ENCODE measurements at places on chromosomes 7 and 10.
A peak's percentile ranks its signal among the peaks of the same experiment; 100 is the strongest.

DNA sequence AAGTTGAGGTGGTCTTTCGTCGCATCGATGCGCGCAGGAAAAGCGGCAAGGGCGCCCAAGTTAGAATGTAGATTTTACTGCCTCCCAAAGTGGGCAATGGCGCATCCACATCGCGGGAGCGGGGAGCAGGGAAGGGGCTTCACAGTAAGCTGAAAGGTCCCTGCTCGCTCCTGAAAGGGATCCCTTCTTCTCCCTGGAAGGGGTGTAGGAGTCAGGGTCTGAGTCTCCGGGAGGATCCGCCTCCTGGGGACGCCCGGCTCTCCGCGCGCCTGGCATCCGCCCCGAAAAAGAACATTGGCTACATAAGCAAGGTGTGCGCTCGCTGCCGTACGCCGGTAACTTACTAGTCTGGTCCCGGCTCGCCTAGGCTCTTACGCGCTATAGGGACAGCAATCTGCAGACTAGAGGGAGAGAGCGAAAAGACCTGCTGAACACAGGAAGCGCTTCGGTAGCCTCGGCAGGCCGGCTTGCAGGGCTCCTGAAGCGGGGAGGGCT lies 804 bp downstream of the UNC5B start:
- no peak overlapping the region for H3K27ac ChIP-seq
- H3K4me1 ChIP-seq, result peaks cover 41% of the 10 kb centered on the region
- peak; percentile 42 for DNase-seq
- H3K27me3 ChIP-seq, result peaks cover 7% of the 10 kb centered on the region
- no peak overlapping the region for H3K4me3 ChIP-seq

- H3K27ac ChIP-seq, result no peak overlapping the region
- peak overlapping the region; percentile 90 for H3K4me3 ChIP-seq
- no peak for DNase-seq
- peaks cover 3% of the 10 kb centered on the region for H3K4me1 ChIP-seq
Observed at GRCh38 chr7:87628780-87629569, 777 bp downstream of the RUNDC3B start.

- H3K36me3 ChIP-seq, result no peaks in the 10 kb centered on the region
- H3K27me3 ChIP-seq, result no peaks in the 10 kb centered on the region
- H3K4me1 ChIP-seq, result no peaks in the 10 kb centered on the region
- H3K27ac ChIP-seq, result no peak overlapping the region
- no peak for DNase-seq
Observed at GRCh38 chr10:58158806-58159205, 108.9 kb downstream of the IPMK start.

- H3K36me3 ChIP-seq, result no peaks in the 10 kb centered on the region
- peaks cover 12% of the 10 kb centered on the region for H3K4me1 ChIP-seq
- no peaks in the 10 kb centered on the region for H3K27me3 ChIP-seq
- H3K4me3 ChIP-seq, result no peak overlapping the region
- DNase-seq, result no peak
Observed at GRCh38 chr10:62759599-62760175, 44.8 kb upstream of the ADO start.

GRCh38 chr7:31933481-31933880 lies 136.7 kb downstream of the PDE1C start:
- no peaks in the 10 kb centered on the region for H3K4me1 ChIP-seq
- no peak overlapping the region for H3K27ac ChIP-seq
- no peaks in the 10 kb centered on the region for H3K36me3 ChIP-seq
- H3K4me3 ChIP-seq, result no peak overlapping the region

DNA sequence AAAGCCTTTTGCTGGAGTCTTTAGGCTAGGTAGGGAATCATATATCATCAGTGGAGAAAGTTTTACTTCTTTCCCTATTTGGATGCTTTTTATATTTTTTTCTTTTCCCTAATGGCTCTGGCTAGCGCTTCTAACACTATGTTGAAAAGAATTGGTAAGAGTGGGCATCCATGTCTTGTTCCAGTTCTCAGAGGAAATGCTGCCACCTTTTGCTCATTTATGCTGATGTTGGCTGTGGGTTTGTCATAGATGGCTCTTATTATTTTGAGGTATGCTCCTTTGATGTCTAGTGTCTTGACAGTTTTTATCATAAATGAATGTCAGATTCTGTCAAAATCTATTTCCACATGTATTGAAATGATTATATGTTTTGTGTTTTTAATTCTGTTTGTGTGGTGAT lies 1544.1 kb downstream of the REEP3 start:
- no peak for DNase-seq
- no peaks in the 10 kb centered on the region for H3K4me1 ChIP-seq
- no peak overlapping the region for H3K27ac ChIP-seq

GRCh38 chr7:41779918-41780317 lies 77.0 kb upstream of the INHBA start:
- peaks cover 5% of the 10 kb centered on the region for H3K27me3 ChIP-seq
- no peak overlapping the region for H3K4me3 ChIP-seq
- DNase-seq, result no peak
- no peak overlapping the region for H3K27ac ChIP-seq

- H3K27ac ChIP-seq, result no peak overlapping the region
- no peak overlapping the region for H3K4me3 ChIP-seq
- peaks cover 8% of the 10 kb centered on the region for H3K36me3 ChIP-seq
- DNase-seq, result no peak
- no peaks in the 10 kb centered on the region for H3K27me3 ChIP-seq
- no peaks in the 10 kb centered on the region for H3K4me1 ChIP-seq
Observed at GRCh38 chr7:127953423-127954356, 77.5 kb downstream of the LRRC4 start.

- H3K27me3 ChIP-seq, result no peaks in the 10 kb centered on the region
- no peak overlapping the region for H3K27ac ChIP-seq
- no peaks in the 10 kb centered on the region for H3K36me3 ChIP-seq
- H3K4me3 ChIP-seq, result no peak overlapping the region
Observed at GRCh38 chr7:141355032-141355431, 196.2 kb upstream of the AGK start.

DNA sequence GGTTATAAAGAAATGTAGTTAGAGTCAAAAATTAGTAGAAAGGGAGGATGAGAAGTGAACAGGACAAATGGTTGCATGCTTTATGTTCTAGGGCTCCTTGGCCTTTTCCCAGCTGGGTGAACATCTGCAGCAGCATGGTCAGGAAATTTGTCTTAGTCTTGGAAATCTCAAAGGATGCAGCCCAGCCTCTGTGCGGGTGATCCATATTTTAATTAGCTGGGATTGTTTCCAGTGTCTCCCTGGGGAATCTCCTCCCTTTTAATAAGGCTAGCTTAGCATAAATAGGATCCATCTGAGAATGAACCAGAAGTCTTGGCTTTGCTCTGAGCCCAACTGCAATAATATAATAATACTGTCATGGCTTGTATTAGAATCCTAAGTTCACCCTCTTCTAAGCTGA lies 198.3 kb downstream of the PRKG1 start:
- H3K36me3 ChIP-seq, result no peaks in the 10 kb centered on the region
- DNase-seq, result no peak
- H3K4me1 ChIP-seq, result no peaks in the 10 kb centered on the region
- no peak overlapping the region for H3K4me3 ChIP-seq
- no peaks in the 10 kb centered on the region for H3K27me3 ChIP-seq

DNA sequence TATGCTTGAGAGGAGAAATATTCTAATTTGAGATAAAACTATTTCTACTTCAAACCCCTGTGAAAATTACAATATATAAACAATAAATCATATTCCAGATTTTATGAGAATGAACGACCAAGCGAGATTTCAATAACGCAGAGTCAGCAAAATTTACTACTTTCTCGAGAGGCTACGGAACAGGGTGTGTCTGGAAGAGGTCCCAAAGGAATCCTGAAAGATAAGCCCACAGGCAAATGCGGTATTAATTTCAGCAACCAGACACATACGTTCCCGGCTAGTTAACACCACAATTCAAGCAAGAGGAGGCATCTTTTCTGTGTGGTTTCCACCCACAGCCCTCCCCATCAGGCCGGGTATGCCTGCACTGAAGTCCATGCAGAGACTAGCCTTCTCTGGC lies 26.4 kb downstream of the BEND7 start:
- no peaks in the 10 kb centered on the region for H3K4me1 ChIP-seq
- H3K36me3 ChIP-seq, result no peaks in the 10 kb centered on the region
- H3K27me3 ChIP-seq, result no peaks in the 10 kb centered on the region
- DNase-seq, result no peak

GRCh38 chr10:74738985-74739567 lies 87.3 kb upstream of the KAT6B start:
- no peak overlapping the region for H3K4me3 ChIP-seq
- DNase-seq, result peak; percentile 7
- H3K36me3 ChIP-seq, result no peaks in the 10 kb centered on the region
- peaks cover 15% of the 10 kb centered on the region for H3K4me1 ChIP-seq
- H3K27ac ChIP-seq, result peak overlapping the region; percentile 48
- H3K27me3 ChIP-seq, result no peaks in the 10 kb centered on the region

GRCh38 chr7:43954524-43955228 lies 28.4 kb downstream of the UBE2D4 start:
- no peak overlapping the region for H3K4me3 ChIP-seq
- no peak for DNase-seq
- no peaks in the 10 kb centered on the region for H3K36me3 ChIP-seq
- no peaks in the 10 kb centered on the region for H3K27me3 ChIP-seq

DNA sequence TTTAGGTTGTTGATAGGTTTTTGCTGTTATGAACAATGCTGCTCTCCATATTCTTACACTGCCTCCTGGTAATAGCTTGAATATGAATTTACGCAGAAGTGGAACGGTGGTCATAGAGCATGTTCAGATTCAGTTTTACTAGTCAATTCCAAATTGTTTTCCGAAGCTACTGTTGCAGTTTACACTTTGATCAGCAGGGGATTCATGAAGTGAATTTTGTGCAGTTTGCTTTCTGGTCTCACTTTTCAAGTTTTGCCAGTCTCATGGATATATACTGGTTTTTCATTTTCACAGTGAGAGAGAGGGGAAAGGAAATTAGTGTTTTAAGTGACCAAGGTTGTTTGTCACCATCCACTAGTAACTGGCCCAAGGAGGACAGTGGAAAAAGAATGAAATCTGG lies 171.3 kb downstream of the PRKCQ start:
- H3K27me3 ChIP-seq, result no peaks in the 10 kb centered on the region
- no peaks in the 10 kb centered on the region for H3K36me3 ChIP-seq
- H3K4me3 ChIP-seq, result no peak overlapping the region
- no peak for DNase-seq
- no peak overlapping the region for H3K27ac ChIP-seq
- H3K4me1 ChIP-seq, result peaks cover 12% of the 10 kb centered on the region

- H3K36me3 ChIP-seq, result no peaks in the 10 kb centered on the region
- no peak overlapping the region for H3K27ac ChIP-seq
- H3K27me3 ChIP-seq, result no peaks in the 10 kb centered on the region
- H3K4me3 ChIP-seq, result no peak overlapping the region
Observed at GRCh38 chr7:80151274-80151665, 16.6 kb downstream of the GNAI1 start.
